ENCODE measurements at places on chromosomes 13 and 19. TPM values are rescaled to one million over a fixed set of nuclear protein-coding genes. Genes with fewer than 3 reads are reported as not detected.

DNA sequence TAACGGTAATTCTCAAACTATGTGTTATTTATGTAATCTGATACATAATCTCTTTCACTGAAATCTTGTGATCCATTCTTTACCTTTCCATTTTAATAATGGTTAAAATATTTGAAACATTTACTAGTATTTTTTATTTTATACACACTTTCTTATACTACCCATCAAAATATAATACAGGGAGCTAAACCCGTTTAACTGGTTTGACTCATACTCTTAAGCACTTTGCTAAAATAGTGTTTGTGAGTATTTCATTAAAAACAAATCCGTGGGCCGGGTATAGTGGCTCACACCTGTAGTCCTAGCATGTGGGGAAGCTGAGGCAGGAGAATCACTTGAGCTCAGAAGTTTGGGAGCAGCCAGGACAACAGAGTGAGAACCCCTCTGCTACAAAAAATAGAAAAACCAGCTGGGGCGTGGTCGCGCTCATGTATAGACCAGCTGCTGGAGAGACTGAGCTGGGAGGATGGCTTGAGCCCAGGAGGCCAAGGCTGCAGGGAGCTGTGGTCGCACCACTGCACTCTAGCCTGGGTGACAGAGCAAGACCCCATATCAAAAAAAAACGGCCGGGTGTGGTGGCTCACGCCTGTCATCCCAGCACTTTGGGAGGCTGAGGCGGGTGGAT, 43.8 kb upstream of the DCUN1D2 start:
- H3K27me3 ChIP-seq = no peaks in the 10 kb centered on the region
- no peaks in the 10 kb centered on the region for H3K4me1 ChIP-seq
- H3K27ac ChIP-seq = no peak overlapping the region
- no peaks in the 10 kb centered on the region for H3K36me3 ChIP-seq
- no peak for DNase-seq
- no peak overlapping the region for H3K4me3 ChIP-seq

- no peaks in the 10 kb centered on the region for H3K4me1 ChIP-seq
- no peak overlapping the region for H3K4me3 ChIP-seq
- H3K27me3 ChIP-seq = no peaks in the 10 kb centered on the region
- H3K36me3 ChIP-seq = peaks cover 21% of the 10 kb centered on the region
- no peak overlapping the region for H3K27ac ChIP-seq
Observed at GRCh38 chr13:112521073-112521685, 66.8 kb downstream of the TUBGCP3 start.

- no peak overlapping the region for H3K27ac ChIP-seq
- peak; percentile 53 for DNase-seq
- no peaks in the 10 kb centered on the region for H3K36me3 ChIP-seq
- H3K4me3 ChIP-seq = no peak overlapping the region
- H3K27me3 ChIP-seq = no peaks in the 10 kb centered on the region
Observed at GRCh38 chr13:87208636-87209035, 462.5 kb upstream of the SLITRK5 start.

DNA sequence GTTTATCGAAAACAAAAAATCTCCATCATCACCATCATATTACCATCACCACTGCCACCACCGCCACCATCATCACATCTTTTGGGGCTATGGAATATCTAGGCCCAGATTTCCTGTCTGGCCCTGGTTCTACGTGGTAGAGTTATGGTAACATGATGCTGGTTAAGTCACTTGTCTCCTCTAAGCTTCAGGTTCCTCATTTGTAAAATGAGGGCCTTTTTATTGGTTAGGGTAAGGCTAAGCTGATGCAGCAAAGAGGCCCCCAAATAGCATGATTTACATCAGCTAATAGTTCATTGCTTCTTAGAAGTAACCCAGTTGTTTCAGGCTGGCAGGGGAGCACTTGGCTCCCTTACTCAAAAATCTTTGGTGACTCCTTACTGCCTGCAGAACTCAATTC, 37.9 kb downstream of the PCDH8 start:
- H3K4me3 ChIP-seq = no peak overlapping the region
- no peaks in the 10 kb centered on the region for H3K36me3 ChIP-seq
- DNase-seq = no peak

DNA sequence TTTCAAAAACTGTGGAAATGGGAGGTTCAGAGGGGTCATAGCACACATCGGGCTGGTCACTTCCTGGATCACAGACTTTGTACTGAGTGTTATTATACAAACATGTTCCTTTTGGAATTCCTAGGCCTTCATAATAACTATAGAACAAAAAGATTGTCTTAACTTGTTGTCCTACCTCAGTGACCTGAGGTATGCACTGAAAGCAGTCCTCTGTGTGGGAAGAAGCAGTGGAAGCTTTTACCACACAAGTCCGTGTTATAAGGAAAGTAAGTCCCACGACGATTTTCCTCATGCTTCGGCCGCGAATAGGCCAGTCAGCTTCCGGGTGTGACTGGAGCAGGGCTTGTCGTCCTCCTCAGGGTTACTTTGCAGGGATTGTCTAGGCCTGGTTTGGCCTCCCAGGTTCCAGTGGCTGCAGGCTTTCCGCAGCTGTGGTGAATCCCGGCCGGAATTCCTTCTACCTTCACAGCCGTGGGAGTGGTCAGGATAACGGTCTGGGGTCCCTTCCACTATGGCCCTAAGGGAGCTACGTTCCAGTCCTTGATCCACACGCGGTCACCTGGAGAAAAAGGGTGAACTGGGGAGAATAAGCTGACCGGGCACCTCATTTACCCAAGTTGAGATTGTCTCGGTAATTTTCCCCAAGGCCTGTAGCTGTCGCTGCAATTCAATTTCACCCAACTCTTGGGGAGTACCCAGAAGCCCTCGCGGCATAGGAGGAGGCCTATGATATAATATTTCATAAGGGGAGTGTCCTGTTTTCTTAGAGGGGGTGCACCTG, 16.0 kb downstream of the NAPSA start:
- no peak for DNase-seq
- no peaks in the 10 kb centered on the region for H3K27me3 ChIP-seq
- H3K4me1 ChIP-seq = peaks cover 39% of the 10 kb centered on the region
- no peak overlapping the region for H3K4me3 ChIP-seq
- H3K36me3 ChIP-seq = no peaks in the 10 kb centered on the region

- peaks cover 17% of the 10 kb centered on the region for H3K4me1 ChIP-seq
- no peak for DNase-seq
- peaks cover 20% of the 10 kb centered on the region for H3K27me3 ChIP-seq
- no peak overlapping the region for H3K27ac ChIP-seq
- no peaks in the 10 kb centered on the region for H3K36me3 ChIP-seq
- no peak overlapping the region for H3K4me3 ChIP-seq
Observed at GRCh38 chr19:46639358-46640182, 3.6 kb upstream of the GNG8 start.

- no peak overlapping the region for H3K4me3 ChIP-seq
- H3K27me3 ChIP-seq = no peaks in the 10 kb centered on the region
- H3K27ac ChIP-seq = no peak overlapping the region
- H3K36me3 ChIP-seq = no peaks in the 10 kb centered on the region
- no peak for DNase-seq
- H3K4me1 ChIP-seq = no peaks in the 10 kb centered on the region
Observed at GRCh38 chr13:94196413-94196812, 283.1 kb downstream of the DCT start.

DNA sequence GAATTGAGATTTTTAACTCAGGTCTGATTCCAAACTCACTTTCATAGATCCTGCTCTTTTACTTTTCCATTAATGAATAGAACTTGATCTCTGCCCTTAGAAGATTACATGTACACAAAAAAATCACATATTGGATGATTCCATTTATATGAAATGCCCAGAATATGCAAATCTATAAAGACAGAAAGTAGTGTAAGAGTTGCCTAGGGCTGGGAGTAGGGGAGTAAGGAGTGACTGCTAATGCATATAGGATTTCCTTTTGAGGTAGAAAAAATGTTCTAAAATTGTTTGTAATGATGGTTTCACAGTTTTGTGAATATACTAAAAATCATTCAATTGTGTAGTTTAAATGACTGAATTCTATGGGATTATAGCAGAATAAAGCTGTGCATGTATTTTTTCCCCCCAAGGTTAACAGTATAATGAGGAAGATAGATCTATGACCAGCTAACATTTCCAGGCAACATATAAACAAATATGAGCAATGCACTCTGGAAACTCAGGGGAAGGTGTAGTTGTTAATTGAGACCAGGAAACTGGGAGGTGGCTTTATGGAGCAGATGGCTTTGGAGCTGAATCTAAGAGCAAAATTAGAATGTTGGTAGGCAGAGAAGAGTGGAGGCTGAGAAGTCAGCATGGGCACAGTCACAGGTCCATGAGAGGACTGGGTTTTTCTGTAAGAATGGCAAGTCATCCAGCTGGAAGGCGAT, 41.4 kb downstream of the LACC1 start:
- H3K36me3 ChIP-seq = no peaks in the 10 kb centered on the region
- no peak overlapping the region for H3K27ac ChIP-seq
- DNase-seq = no peak
- H3K27me3 ChIP-seq = no peaks in the 10 kb centered on the region
- H3K4me1 ChIP-seq = no peaks in the 10 kb centered on the region
- no peak overlapping the region for H3K4me3 ChIP-seq

GRCh38 chr13:71290963-71291841, 575.8 kb downstream of the DACH1 start:
- DNase-seq = peak; percentile 2
- no peaks in the 10 kb centered on the region for H3K4me1 ChIP-seq
- H3K27me3 ChIP-seq = no peaks in the 10 kb centered on the region
- H3K4me3 ChIP-seq = peak overlapping the region; percentile 23
- H3K36me3 ChIP-seq = no peaks in the 10 kb centered on the region

GRCh38 chr19:36093146-36093662, 17.7 kb upstream of the OVOL3 start:
- DNase-seq = no peak
- no peaks in the 10 kb centered on the region for H3K27me3 ChIP-seq
- H3K4me3 ChIP-seq = no peak overlapping the region
- H3K4me1 ChIP-seq = no peaks in the 10 kb centered on the region

ZSCAN22 gene
- total RNA-seq = 4.3 TPM

KCNRG gene
- 2.3 TPM for total RNA-seq

ZNF600 gene
- 8.8 TPM for total RNA-seq

PSG2 gene
- total RNA-seq = not detected

RFPL4AL1 gene
- total RNA-seq = 0.33 TPM

GFY gene
- total RNA-seq = not detected

ONECUT3 gene
- not detected for total RNA-seq

SIGLEC7 gene
- not detected for total RNA-seq
